ENCODE measurements at places on chromosomes 11 and 22.
A peak's percentile ranks its signal among the peaks of the same experiment; 100 is the strongest.

- no peak for DNase-seq
Observed at GRCh38 chr11:12408156-12408770, 30.9 kb downstream of the PARVA start.

DNA sequence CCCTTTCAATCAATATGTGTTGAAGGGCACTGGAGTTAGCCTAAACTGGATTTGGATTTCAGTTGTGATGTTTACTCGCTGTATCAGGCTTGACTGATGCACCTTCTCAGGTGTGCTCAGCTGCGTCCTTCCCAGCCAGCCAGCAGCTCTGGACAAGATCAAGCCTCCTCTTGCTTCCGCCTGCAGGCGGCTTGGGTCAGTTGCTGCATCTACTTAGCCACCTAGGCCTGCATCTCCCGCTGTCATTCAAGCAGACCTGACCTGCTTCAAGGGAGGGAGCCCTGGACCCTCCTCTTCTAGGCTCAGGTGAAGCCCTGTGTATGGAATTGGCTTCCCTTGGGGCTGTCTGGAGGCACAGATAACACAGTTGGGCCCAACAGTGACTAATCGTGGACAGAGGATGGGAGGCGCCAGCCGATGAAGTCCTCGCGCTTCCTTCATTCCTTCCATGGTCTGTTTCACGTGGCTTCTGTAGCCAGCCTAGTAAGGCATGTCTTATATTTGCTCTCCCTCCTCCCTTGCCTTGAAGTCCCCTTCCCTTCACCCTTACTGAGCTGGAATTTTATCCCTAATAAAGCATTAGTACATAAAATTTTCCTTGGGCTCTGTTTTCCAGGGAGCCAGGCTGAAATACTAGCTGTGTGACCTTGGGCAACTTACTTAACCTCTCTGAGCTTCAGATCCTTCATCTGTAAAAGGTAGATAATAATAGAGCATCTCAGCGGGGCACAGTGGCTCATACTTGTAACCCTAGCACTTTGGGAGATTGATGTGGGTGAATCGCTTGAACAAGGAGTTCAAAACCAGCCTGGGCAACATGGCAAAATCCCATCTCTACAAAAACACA, 2.1 kb upstream of the LHFPL7 start:
- no peak for DNase-seq

- peak; percentile 71 for DNase-seq
Observed at GRCh38 chr22:50178871-50179869, 6.5 kb upstream of the TRABD start.

- DNase-seq = no peak
Observed at GRCh38 chr11:64861227-64861975, 16.9 kb upstream of the CDC42BPG start.

DNA sequence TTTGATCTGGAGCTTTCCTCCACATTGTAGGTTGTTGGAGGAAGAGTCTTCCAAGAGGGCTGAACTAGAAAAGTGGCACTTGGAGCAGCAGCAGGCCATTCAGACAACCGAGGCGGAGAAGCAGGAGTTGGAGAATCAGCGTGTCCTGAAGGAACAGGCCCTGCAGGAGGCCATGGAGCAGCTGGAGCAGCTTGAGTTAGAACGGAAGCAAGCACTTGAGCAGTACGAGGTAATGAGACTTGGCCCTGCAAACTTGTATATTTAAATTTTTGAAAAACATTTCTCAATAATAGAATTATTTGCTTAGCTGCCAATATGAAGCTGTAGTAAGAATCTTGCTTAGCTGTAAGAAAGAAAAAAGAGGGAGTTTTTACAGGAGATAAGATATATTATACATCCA, 84.0 kb downstream of the SWAP70 start:
- DNase-seq = no peak

Data from type B pancreatic cell (in vitro differentiated cells).